ENCODE measurements at places on chromosomes 16 and 17. TPM values are rescaled to one million over a fixed set of nuclear protein-coding genes. Genes with fewer than 3 reads are reported as not detected.

- no peak for DNase-seq
Measured at GRCh38 chr17:7854078-7854777, 638 bp upstream of the TMEM88 start.

DNA sequence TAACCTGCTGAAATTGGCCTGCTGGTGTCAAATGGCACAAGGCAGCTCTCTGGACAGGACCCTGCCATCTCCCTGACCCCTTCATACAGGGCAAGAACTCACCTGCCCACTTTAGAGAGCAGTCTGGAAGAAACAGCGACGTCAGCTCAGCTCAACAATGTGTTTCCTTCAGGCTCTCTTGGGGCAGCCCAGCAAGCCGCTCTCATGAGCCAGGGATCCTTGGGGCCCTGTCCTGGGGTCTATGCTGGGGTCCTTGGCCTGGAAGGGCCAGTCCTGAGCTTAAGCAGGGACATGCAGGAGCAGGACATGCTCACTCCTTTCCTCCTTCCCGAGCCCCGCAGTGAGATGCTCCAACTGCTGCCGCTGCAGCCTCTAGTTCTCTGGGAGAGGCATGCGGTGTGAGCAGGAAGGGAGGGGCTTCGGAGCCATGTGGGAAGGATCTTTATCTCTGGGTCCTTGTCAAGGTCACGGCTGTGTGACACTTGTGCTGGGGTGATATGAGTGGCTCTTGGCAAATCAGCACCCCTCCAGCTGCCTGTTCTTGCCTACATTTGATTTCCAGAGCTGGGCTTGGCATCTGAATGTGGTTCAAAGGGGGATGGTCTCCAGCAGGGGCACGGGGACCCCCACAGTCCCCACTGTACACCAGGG lies 3.4 kb downstream of the C1QTNF1 start:
- DNase-seq: no peak

DNA sequence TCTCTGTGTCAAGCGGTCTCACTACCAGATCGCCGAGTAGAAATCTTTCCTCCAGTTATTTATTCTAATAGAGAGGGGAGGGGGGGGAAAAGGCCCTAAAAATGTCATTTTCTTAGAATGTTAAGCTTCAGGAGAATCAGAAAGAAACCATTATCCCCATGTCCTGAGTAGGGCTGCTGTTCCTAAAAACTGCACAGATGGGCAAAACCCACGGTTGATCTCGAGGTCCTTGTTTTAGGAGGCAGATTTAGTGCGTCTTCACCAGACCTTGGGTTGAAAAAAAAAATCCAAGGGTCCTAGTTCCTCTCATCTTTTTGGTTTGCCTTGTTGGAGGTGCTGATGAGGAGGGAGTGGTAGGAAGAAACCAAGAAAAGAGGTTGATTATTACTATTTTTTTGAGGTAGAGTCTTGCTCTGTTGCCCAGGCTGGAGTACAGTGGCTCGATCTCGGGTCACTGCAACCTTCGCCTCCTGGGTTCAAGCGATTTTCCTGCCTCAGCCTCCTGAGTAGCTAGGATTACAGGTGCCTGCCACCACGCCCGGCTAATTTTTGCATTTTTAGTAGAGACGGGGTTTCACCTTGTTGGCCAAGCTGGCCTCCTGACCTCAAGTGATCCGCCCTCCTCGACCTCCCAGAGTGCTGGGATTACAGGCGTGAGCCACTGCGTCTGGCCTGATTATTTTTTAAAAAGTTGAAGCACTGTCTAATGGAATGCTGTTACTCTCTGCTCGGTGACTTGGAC lies 1.4 kb downstream of the CBFB start:
- no peak for DNase-seq

GRCh38 chr17:64001763-64002529 lies 3.8 kb downstream of the PRR29 start:
- DNase-seq: no peak

GRCh38 chr16:5188318-5188988 lies 90.9 kb upstream of the EEF2KMT start:
- no peak for DNase-seq

GRCh38 chr17:80656590-80656989 lies 112.0 kb downstream of the RPTOR start:
- no peak for DNase-seq

DNA sequence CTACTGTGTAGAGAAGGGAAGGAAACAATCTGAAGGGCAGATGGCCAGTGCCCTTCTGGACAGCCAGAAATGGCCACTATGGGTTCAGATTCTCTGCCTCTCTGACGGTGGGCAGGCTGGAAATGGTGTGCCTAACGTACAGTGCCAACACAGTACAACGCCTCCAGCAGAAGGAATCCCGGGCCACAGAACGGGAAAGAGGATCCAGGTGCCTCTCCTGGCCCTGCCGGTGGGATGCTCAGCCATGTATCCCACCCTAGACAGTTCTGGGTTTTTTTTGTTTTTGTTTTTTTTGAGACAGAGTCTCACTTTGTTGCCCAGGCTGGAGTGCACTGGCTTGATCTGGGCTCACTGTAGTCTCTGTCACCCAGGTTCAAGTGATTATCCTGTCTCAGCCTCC lies 71.5 kb downstream of the SLC5A11 start:
- no peak for DNase-seq

DNA sequence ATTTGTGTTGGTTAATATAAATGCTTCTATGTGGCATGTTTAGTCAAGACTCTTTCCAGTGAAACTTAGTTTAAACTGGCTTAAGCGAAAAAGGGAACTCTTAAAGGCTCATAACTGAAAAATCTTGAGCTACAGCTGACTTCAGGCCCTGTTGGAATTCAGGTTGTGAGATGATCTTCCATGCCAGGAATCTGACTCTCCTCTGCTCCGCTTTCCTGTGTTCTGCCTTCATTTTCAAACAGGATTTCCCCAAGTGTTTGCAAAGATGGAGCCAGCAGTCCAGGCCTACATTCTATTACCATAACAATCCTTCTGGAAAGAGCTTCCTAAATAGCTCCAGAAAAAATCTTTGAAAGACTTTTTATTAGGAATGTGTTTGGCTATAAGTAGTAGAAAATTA lies 134.9 kb downstream of the NLK start:
- no peak for DNase-seq

DNA sequence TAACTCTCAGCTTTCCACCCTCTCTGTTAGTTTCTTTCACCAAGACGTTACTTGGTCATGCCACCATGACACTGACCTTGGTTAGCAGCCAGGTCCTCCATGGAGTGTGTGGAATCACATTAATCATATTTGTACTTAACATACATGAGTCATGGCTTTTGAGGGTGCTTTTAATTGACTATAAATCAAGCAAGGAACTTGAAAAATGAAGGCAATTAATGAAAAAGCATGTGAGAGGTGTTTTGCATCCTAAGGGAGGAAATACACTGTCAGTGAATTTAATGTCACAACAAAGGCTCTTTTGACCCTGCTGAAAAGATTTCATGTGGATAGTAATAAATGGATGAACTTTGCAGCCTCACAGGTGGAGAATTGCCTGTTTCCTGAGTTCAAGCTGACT lies 240.7 kb downstream of the CDH13 start:
- DNase-seq: no peak

- DNase-seq: no peak
Measured at GRCh38 chr17:40841246-40841645, 18.8 kb upstream of the KRT10 start.

DNA sequence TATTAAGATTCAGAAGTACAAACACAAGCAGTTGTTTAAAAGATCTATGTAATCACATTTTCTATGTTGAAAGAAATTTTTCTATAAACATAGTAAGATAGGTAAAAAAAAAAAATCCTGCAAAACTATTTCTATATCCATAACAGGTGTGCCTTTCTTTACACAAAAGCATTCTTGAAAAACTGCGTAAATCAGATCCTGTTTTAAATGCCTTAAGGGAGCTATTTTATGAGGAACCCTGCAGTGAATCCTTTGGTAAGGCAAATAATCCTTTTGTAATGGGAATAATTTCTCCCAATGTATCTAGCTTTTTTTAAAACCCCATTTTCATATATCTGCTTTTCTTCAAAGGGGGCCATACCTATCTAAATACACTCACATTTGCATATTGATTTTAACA lies 157.3 kb downstream of the AATF start:
- no peak for DNase-seq

DNA sequence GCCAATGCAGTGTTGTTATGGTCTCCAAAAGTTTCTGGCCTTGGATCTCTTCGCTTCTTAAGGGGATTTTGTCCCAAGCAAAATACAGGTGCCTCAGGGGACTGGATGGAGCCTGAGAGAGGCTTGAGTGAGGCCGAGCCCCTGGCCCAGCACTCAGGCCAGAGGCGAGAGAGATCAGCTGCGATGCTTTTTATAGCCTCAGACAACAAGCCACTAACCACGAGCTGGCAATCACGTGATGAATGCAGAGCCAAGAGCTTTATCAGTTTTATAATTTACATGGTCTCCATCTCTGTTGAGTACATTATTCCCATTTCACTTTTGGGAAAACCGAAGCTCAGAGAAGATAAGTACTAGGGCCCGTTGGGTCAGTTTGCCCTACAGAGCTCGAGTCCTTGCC lies 360.0 kb upstream of the CDH5 start:
- no peak for DNase-seq

- no peak for DNase-seq
Measured at GRCh38 chr17:39404542-39405378, 3.3 kb upstream of the FBXL20 start.

- no peak for DNase-seq
Measured at GRCh38 chr17:55284944-55285339, 20.2 kb downstream of the HLF start.

DNA sequence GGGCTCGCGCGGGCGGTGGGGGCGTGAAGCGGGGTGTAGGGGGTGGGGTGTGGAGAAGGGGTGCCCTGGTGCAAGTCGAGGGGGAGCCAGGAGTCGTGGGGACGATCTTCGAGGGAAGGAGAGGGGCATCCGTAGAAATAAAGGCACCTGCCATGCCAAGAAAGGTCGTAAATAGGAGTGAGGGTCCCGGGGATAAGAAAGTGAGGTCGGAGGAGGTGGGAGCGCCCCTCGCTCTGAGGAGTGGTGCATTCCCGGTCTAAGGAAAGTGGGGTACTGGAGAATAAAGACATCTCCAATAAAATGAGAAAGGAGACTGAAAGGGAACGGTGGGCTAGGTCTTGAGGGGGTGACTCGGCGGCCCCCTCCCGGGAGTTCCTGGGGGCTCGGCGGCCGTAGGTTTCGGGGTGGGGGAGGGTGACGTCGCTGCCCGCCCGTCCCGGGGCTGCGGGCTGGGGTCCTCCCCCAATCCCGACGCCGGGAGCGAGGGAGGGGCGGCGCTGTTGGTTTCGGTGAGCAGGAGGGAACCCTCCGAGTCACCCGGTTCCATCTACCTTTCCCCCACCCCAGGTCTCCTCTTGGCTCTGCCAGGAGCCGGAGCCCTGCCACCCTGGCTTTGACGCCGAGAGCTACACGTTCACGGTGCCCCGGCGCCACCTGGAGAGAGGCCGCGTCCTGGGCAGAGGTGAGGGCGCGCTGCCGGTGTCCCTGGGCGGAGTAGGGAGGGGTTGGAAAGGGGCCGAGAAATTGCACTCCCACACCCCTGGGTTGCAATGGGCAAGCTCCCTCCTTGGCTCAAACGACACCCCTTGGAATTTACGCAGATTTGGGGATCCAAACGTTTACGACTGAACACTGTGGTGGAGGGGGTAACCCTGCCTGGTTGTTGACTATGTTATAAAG lies 888 bp downstream of the CDH1 start:
- peak; percentile 67 for DNase-seq

DNA sequence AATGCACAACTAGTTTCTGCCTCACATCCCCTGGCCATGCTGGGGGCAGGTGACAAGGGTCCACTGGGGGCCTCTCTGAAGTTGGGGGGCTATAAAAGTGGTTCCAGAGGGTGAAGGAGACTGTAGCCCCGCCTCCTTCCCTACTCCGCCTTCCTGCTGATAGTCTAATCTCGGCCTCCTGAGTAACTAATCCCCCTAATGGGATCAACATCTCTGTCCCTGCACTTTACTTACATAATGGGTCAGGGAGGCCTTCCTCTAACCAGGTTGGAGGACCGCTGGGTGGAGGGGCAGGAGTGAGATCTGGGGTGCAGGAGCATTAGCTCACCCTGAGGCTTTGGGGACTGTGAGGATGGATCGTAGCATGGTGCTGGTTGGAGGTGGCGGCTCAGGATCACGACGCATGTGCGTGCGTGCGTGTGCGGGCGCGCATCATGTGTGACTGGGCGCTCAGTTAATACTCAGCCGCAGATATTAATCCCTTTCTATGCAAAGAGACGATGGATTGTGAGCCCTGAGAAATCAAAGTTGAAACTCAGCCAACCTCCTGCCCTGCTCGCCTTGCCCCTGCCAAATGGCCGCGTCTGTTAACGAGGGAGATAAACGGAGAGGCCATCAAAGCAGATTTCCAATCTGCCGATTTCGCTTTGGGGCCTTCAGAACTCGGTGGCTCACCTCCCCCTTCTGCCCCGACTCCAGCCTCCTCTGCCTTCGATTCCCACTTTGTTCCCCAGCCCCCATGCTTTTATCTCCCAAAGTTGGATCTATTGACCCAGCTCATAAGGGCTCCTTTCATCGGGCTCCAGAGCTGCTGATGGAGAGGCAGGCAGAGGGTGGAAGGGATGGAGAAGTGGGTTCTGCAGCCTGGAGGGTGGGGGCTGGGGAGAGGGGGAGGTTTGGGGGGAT lies 107.3 kb downstream of the SDK2 start:
- DNase-seq: no peak

GRCh38 chr16:58336332-58337089 lies 41.7 kb upstream of the PRSS54 start:
- peak; percentile 89 for DNase-seq

- no peak for DNase-seq
Measured at GRCh38 chr17:64064331-64064730, 43.9 kb upstream of the ICAM2 start.

GRCh38 chr16:89848974-89849373 lies 20.7 kb downstream of the SPIRE2 start:
- no peak for DNase-seq

GRCh38 chr17:77631307-77631706 lies 327.2 kb upstream of the TNRC6C start:
- DNase-seq: no peak

DNA sequence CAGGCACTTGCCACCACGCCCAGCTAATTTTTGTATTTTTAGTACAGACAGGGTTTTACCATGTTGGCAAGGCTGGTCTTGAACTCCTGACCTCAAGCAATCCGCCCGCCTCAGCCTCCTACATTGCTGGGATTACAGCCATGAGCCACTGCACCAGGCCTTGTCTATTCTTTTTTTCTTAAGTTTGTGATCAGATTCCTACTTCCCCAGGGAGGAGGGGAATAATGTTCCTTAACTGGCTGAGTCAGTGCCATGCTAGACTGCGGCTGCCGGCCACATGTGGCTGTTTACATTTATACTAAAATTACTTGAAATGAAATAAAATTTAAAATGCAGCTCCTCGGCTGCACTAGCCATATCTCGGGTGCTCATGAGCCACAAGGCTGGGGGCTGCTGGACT lies 27.8 kb upstream of the USP36 start:
- DNase-seq: no peak

The MYO1C gene
- polyA plus RNA-seq: 33.6 TPM

The MYH3 gene
- 1.3 TPM for polyA plus RNA-seq

The LITAFD gene
- not detected for polyA plus RNA-seq

The TP53TG3B gene
- polyA plus RNA-seq: not detected

The RAC3 gene
- polyA plus RNA-seq: 3.5 TPM

The CA7 gene
- not detected for polyA plus RNA-seq

The GPR179 gene
- polyA plus RNA-seq: not detected

The PTX4 gene
- not detected for polyA plus RNA-seq

The ELOB gene
- 374 TPM for polyA plus RNA-seq
